ENCODE measurements at places on chromosomes 16 and 17. TPM values are rescaled to one million over a fixed set of nuclear protein-coding genes. Genes with fewer than 3 reads are reported as not detected.

- no peak for DNase-seq
Observed at GRCh38 chr16:52460639-52461178, 86.2 kb downstream of the TOX3 start.

DNA sequence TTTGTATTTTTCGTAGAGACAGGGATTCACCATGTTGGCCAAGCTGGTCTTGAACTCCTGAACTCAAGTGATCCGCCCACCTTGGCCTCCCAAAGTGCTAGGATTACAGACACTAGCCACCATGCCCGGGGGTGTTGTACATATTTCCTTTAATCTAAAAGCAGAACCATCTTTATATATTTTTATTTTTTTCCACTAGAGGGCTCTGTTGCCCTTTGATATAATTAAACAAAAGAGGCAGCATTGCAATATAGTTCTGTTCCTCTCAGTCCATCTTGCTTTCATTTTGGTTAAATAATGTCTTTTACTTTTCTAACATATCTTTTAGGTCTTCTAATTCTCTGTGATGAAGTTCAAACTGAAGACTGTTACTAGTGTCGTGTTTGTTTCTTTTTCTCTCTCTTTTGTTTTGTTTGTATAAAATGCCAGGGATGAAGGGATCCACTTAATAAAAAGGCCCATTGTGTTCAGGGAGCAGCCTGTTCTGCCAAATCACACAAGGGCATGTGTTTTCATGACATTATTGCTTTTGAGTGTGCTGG, 23.4 kb downstream of the WWOX start:
- peak; percentile 58 for DNase-seq

Gene FOXN1
- polyA plus RNA-seq: not detected

- no peak for DNase-seq
Observed at GRCh38 chr16:65497571-65497970, 375.7 kb upstream of the CDH11 start.

Gene GLP2R
- not detected for polyA plus RNA-seq

- DNase-seq: no peak
Observed at GRCh38 chr16:23486480-23486879, 23.8 kb downstream of the GGA2 start.

Gene IGSF6
- 2.0 TPM for polyA plus RNA-seq

GRCh38 chr17:58572846-58573245, 58.4 kb upstream of the MTMR4 start:
- DNase-seq: no peak

DNA sequence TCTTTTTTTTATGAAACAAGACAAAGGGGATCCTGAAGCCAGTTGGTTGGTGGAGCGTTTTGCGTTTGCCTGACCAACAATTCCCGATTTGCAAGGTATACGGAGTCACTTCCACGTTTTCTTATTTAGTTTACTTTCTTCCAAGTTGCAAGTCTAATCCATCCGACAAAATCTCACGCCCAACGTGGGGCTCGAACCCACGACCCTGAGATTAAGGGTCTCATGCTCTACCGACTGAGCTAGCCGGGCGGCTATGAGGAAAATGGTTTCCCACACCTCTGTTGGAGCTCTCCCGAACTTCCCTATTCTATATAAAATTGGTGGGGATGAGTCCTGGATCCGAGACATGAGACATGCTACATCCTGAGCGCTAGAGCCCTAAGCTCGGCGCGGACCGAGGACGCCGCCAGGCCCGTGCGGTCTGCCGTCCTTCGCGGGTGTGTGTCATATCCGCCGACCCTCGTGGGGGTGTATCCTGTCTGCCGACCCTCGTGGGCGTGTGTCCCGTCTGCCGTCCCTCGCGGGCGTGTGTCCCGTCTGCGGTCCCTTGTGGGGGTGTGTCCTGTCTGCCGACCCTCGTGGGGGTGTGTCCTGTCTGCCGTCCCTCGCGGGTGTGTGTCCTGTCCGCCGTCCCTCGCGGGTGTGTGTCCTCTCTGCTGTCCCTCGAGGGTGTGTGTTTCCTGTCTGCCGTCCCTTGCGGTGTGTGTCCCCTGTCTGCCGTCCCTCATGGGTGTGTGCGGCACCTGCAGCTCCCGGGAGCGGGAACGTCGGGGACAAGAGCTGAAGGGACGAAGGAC, 22.6 kb downstream of the ZNF213 start:
- DNase-seq: peak; percentile 65

Measured in naive B cell (primary cell).